ENCODE measurements at places on chromosomes 12 and 14.
A peak's percentile ranks its signal among the peaks of the same experiment; 100 is the strongest.

DNA sequence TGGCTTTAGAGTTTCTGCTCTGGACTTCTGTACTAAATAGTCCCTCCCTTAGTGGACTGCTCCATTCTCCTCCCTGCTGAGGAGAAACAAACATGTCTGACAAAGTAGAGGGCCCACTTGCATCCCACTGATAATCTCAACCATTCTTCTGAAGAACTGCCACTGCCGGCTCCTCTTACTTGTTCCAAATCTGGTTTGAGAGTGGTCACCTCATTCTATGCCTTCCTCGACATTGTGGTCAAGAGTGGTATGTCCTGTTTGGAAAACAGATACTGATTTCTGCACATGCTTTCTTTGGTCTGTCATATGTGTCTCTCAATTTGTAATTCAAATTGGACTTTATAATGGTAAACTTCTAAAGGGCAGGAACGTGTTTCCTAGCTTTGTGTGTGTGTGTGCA, 36.3 kb upstream of the PLEKHA5 start:
- no peak for DNase-seq

- peak; percentile 29 for DNase-seq
These were observed 58.5 kb downstream of the NIN start for GRCh38 chr14:50772412-50772811.

- no peak for DNase-seq
These were observed 72.8 kb downstream of the CLMN start for GRCh38 chr14:95246870-95247269.

- DNase-seq: no peak
These were observed 7.0 kb downstream of the MTHFD1 start for GRCh38 chr14:64394977-64395633.

DNA sequence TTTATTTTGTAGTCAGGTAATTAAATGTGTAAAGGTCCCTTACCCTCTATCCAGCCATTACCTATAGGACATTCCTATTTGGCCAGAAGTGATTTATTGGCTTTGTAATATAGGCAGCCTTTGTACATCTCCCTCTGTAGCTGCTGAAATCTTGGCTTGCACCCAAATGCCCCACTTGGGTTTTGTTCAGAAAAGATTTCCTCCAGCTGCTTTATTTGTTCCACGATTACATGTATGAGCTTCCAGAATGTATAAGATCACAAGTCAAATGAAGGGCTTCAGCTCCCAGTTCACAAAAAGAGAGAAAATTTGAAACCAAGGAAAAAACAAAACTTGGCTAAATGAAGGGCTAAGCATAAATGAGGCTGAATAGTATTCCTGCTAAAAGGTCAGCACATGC, 103.4 kb downstream of the EFCAB11 start:
- DNase-seq: no peak

- DNase-seq: peak; percentile 58
These were observed 25.3 kb downstream of the C12orf75 start for GRCh38 chr12:105355752-105356151.

DNA sequence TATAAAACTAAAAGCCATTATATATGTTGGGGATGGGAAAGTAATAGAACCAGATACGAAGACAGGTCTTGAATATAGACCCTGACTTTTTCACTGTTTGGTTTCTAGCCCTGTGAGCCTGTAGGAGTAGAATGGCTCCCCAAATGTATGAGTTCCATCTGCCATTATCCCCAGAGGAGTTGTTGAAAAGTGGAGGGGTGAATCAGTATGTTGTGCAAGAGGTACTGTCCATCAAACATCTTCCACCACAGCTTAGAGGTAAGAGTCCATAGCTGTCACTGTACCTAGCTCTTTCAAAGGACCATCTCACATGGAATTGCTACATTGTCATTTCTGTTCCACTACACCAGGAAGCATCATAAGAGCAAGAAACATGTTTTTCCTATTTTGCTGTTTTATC, 1.1 kb downstream of the NCAPD2 start:
- DNase-seq: peak; percentile 51

DNA sequence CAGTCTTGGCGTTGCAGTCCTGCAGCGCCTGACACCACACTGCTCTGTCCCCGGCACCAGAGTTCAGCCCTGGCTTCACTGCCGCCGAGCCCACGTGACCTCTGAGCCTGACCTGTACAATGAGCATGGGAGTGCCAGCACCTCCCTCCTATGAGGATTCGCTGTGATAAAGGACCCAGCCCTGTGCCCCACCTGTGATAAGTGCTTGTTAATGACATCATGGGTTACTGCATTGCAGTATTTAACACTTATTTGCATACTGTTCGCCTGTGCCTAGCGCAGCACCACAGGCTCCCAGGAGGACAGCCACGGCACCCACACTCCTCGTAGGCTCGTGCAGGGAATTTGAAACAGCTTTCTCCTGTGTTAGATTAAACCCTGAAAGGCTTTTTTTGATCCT, 118.2 kb upstream of the GSC start:
- no peak for DNase-seq

GRCh38 chr12:20053782-20054181, 314.6 kb upstream of the PDE3A start:
- no peak for DNase-seq

- peak; percentile 19 for DNase-seq
These were observed 53.6 kb downstream of the BRMS1L start for GRCh38 chr14:35879654-35880249.

- no peak for DNase-seq
These were observed 13.1 kb downstream of the AKAP6 start for GRCh38 chr14:32341947-32342846.

GRCh38 chr12:51938726-51939125, 12.8 kb upstream of the ACVR1B start:
- DNase-seq: no peak

DNA sequence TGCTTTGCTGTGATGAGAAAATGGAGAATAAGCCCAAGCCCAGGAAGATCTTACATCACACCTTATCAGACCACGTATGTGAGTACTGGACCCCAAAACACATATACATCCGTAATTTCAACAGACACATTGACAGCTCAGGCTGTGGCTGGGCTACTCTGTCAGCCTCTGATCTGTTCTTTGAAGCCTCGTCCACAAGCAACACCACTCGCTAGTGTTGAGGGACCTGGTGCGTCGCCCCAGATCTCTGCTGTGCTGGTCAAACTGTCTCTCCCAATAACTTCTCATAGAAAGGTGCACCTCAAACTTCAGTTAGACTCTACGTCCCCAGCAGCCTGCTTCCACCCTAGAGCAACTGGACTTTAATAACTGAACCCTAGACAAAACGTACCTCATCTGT, 10.6 kb upstream of the SFSWAP start:
- no peak for DNase-seq

DNA sequence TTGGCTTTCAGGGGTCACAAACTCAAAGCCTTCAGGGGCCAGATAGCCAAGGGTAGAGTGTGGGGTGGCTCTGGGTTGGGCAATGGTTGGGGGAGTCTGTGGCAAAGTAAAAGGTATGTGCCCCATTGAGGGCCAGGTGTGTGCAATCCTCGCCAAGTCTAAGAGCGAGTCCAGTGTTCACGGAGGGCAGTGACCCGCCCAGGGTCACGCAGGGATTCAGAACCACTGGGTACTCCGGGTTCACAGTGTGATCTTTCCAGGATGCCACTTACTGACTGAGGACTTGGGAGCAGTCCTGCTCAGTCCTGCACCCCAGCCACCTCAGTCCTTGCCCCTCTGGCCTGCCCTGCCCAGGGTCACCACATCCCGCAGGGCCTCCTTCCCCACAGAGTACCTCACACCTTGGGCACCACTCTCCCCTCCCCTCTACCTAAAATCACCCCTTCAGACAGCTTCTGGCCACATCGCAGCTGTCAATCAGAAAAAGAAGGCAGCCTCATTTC, 15.7 kb downstream of the ZDHHC22 start:
- DNase-seq: no peak

GRCh38 chr12:80802652-80803400, 86.1 kb downstream of the MYF5 start:
- DNase-seq: no peak

DNA sequence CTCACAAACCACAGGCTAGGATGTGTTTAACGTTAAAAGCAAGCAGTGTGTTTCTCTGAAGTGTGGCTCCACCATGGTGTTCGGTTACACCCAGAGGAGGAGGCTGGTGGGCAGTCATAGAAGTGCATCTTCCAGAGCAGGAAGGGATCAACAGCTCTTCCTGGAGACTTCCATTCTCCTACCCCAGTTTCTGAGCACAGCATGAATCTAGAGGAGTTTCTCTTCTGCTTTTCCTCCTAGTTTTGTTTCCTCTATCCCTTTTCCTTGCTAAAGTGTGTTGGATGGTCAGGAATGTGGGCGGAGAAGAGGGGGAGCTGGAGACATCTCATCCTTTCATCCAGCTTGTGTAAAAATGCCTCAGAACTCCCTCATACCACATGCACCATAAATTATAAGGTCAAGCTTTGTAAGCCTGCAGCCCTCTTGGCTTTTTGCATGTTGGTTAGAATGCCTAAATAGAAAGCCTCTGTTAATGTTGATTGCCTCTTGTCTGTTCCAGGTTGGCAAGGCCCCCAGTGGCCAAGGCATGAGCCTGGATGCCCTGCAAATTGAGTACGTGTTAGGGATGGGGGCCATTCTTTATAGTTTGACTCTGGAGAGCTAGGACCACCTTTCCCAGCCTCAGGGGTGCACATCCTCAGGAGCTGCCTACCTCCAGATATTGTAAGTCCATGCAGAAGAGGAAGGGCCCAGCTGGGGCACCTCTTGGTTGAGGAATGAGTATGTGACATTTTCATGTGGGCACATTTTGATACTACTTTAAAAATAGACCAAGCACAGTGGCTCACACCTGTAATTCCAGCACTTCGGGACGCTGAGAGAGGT, 4.0 kb upstream of the CKAP4 start:
- DNase-seq: peak; percentile 20

- peak; percentile 100 for DNase-seq
These were observed 6.3 kb upstream of the LTBP2 start for GRCh38 chr14:74618078-74618952.

- DNase-seq: no peak
These were observed 190.8 kb downstream of the TTC7B start for GRCh38 chr14:90625445-90625844.

DNA sequence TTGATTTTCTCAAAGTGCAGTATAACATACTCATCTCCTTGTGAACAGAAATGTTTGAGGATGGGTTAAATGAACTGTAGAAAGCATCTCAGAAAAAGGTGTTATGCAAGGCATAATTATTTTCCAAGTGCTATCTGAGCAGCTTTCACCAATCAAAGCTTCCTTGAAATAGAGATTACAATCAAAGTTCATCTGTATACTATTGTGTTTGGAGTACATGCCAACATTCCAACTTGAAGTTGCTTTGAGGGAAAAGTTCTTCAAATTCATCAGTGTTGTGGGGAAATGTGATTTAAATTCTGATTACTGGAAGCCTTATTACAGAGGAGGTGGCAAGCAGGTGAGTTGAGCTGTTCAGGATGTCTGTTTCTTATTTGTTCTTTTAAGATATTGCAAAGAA, 68.2 kb downstream of the TMTC2 start:
- no peak for DNase-seq

DNA sequence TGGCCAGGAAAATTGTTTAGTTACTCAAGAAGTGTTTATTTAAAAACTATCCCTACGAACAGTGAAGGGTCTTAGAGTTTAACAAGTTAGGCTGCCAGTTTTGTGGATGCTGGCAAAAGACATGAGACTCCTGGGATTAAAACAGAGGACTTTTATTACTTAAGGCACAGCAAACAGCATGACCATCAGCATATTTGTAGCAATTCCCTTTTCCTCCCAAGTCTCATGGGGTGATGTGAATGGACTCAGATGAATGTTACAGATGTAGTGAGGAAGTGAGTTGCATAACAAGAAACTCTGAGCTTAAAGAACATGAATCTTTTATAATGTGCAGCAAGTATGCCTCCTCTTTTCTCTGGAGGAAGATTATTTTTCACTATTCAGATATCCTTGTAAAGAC, 695.8 kb downstream of the RPS29 start:
- no peak for DNase-seq

DNA sequence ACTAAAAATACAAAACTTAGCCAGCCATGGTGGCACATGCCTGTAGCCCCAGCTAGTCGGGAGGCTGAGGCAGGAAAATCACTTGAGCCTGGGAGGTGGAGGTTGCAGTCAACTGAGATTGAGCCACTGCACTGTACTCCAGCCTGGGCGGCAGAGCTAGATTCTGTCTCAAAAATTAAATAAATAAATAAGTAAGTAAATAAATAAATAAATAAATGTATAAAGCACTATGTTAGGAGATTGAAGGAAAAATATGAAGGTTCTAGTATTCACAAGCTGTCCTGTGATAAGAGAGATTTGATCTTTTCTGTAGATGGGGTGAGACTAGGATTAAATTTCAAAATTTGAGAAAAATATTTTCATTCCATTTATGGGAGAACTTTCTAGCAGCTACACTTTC, 5.7 kb downstream of the DNAJC22 start:
- DNase-seq: no peak

GRCh38 chr12:43599708-43600107, 47.7 kb upstream of the ADAMTS20 start:
- no peak for DNase-seq

GRCh38 chr12:19402743-19403431, 36.4 kb upstream of the AEBP2 start:
- peak; percentile 93 for DNase-seq

DNA sequence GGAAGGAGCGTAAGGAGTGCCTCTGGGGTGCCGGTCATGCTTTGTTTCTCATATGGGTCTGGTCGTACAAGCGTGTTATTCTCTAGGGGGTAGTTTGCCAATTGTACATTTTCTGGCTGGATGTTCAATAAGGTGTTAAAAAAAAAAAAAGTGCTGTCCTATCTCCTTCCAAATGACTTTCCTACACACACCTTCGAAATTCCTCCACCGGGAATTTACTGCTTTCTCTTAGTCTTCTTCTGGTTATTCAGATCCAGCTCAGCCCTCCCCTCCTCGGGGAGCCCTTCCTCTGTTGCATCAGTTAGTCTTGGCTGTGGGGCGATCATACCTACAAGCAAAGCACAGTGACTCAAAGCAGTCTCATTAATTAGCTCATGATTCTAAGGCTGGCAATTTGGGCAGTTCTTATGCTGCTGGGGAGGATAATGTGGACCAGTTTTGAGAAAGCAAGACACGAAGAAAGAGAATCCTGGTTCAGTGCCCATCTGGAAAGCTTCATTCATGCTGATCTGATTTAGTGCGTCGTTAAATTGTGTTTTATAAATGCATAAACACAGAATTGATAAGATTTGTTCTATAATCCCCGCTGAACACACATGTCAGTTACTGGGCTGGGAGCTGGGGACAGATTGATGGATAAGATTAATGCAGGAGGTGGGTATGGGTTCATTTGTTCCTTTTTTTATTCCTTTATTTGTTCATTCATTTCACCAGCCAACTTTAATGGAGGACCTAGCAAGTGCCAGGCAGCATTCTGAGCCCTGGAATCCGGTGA, 9.2 kb upstream of the CLMN start:
- DNase-seq: no peak

DNA sequence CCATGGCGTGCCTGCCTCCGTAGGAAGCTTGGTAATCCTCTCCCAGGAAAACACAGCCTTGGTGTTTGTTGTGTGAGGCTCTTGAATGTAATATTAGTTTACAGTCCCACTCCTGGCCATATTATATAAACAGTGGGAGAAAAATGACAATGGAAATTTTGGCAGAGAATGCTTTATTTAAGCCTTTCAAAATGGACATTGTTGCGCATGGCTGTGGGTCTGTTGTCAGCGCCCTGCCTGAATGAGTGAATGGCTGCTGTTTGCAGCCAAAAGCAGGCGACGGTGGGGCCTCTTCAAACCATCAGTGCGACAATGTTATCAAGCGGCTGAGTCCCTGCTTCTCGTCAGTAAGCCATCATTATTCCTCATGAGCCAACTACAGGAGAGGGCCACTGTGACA, 201.8 kb upstream of the RMST start:
- no peak for DNase-seq

- DNase-seq: no peak
These were observed 168.6 kb downstream of the CPNE8 start for GRCh38 chr12:38736821-38737220.
